ENCODE measurements at places on chromosomes 1 and 21.

DNA sequence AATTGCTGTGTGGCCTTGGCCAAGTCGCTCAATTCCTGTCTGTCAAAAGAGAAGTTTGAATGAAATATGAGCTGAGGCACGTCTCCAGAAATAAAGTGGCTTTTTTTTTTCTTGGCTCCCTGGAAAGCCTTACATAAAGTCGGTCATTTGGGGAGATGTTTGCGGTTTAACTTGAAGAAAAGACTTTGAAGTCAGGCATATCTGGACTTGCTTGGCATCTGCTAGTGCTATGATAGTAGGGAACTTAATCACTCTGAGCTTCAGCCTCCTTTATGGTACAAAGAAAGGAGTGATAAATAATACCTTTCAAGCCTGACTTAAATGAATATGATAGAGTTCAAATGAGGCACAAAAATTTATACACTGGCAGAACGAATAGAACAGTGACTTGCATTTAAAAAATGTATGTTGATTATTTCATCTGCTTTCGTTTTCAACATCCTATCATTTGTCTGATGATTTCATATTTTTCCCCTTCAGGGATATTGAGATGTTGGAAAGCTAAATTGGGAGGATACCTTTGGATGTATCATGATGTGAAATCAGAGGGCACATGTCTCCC lies 60.2 kb downstream of the FASLG start:
- DNase-seq = no peak

DNA sequence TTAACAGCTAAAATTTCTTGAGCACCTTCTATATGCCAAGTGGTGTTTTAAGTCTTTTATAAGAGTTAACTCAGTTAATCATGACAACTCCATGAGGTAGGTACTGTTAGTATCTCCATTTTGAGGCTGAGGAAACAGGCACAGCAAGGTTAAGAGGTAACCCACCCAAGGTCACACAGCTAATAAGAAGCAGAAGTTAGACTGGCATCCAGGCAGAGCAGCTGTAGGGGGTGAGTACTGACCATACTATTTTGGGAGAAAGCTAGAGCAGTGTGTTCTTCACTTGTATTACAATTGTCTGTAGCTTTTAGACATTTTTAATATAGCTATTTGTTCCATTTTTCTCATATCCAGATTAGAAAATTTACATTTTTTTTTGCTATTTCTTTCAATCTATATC lies 4.8 kb downstream of the ATP6V1G3 start:
- DNase-seq = no peak

- DNase-seq = no peak
Measured at GRCh38 chr1:143698016-143698415, 273.8 kb downstream of the FAM72C start.

DNA sequence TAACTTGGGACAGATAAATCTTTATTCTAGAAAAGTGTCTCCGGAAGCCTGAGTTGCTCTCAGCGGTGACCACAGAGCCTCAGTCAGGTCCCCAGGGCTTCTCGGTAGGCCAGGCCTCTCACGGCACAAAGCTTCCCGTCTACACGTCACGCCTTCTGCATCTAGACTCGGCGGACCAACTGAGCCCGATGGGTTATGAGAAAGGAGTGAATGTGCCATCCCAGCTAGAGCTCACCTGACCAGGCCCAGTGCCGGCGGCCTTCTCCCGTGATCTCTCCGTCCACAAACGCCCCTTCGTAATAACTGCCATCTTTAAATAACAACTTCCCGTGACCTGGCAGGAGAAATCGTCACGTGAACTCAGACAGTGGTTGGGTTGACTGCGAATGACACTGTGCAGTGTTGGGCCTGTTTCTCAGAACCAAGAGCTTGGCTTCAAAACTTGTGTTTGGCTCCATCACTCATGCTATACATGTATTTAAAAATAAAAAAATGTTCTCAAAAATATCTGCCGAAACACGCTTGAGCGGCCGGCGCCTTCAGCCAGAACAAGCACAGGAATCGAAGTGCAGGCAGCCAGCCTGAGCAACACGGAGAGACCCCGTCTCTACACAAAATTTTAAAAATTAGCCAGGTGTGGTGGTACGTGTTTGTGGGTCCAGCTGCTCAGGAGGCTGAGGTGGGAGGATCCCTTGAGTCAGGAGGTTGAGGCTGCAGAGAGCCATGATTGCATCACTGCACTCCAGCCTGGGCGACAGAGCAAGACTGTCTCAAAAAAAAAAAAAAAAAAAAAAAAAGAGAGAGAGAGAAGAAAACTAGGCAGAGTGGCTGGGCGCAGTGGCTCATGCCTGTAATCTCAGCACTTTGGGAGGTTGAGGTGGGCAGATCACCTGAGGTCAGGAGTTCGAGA lies 3.1 kb downstream of the MORN1 start:
- DNase-seq = no peak

GRCh38 chr1:63004868-63005267 lies 220.9 kb downstream of the ATG4C start:
- DNase-seq = no peak

- no peak for DNase-seq
Measured at GRCh38 chr1:189500778-189501177, 976.9 kb downstream of the BRINP3 start.

- DNase-seq = no peak
Measured at GRCh38 chr1:41529621-41530395, 45.3 kb upstream of the EDN2 start.

DNA sequence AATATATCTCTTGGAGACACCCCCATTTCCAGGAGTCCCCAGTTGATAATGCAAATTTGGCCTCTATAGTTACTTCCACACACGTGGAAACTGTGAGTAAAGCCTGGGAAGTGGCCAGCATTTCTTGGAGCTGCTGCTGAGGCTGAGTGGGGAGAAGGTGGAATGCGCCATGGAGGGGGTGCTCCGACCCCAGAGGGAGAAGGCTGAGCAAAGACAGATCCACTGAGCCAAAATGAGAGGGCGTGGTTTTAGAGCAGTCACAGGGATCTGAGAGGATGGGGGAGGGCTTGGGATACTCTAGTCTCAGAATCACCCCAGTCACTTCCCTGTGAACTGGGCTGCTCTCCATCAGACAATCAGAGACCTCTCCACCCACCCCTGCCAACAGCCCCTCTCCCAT lies 38.7 kb downstream of the TRIM62 start:
- DNase-seq = no peak

GRCh38 chr1:119724611-119725218 lies 13.0 kb downstream of the PHGDH start:
- no peak for DNase-seq

GRCh38 chr1:64192290-64192689 lies 11.1 kb upstream of the UBE2U start:
- DNase-seq = no peak

DNA sequence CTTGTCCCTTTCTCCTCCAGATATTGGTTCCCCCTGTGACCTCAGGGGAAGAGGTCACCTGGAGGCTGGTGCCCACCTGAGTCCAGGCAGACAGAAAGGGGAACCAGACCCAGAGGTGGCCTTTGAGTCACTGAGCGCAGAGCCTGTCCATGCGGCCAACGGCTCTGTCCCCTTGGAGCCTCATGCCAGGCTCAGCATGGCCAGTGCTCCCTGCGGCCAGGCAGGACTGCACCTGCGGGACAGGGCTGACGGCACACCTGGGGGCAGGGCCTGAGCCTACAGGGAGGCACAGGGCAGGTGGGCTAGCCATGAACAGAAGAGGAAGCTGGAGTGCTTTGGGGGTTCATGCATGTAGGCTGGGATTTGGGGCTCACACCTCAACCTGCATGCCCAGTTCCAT lies 2.7 kb downstream of the TNFRSF14 start:
- no peak for DNase-seq
